ENCODE measurements at places on chromosomes 6 and 20.

- DNase-seq: no peak
Observed at GRCh38 chr6:14734416-14735340, 511.2 kb upstream of the JARID2 start.

DNA sequence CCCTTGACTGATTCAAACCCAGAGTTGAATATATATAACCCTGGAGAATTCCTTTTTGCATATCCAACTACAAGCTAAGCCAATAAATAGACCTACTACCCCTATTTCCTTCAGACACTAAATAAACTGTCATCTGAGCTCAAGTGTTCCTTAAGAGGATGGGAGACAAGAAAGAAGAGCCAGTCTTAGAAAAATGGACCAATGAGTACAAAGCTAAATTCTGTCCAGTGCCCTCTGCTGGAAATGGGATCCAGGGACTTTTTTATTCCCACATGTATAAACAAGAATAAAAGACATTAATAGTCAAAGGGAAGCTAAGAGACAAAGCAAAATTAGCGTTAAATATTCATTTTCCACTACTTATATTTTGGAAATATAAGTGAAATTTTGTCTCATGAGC, 4.8 kb downstream of the PPP1R10 start:
- no peak for DNase-seq

DNA sequence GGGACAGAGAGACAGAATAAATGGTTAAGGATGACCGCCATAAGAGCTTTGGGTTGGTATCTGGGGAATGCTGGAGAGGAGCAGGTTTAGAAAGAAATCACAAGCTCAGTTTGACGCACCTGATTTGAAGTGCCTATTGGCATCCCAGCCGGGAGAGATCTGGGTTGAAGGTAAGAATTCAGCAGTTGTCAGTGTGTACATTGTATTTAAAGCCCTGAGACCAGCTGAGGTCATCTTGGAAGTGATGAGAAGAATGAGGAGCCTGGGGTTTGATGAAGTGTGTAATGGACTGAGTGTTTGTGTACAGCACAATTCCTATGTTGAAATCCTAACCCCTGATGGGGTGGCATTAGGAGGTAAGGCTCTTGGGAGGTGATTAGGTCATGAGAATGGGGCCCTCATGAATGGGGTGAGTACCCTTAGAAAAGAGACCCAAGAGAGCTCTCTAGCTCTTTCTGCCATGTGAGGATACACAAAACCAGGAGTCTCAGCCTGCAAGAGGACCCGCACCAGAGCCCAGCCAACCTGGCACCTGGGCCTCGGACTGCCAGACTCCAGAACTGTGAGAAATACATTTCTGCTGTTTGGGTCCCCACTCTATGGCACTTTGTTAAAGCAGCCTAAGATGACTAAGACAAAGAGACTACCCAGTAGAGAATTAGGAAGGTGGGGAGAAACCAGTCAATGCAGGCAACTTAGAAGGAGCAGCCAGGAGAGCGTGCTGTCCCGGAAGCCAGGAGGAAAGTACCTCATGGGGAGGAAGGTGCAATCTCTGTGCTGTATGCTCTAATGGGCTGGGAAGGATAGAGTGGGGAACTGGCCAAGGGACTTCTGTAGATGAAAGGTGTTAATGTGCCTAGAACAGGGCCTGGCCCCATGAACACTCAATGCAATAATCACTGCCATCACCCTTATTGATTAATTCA, 133.7 kb upstream of the SLC24A3 start:
- no peak for DNase-seq

DNA sequence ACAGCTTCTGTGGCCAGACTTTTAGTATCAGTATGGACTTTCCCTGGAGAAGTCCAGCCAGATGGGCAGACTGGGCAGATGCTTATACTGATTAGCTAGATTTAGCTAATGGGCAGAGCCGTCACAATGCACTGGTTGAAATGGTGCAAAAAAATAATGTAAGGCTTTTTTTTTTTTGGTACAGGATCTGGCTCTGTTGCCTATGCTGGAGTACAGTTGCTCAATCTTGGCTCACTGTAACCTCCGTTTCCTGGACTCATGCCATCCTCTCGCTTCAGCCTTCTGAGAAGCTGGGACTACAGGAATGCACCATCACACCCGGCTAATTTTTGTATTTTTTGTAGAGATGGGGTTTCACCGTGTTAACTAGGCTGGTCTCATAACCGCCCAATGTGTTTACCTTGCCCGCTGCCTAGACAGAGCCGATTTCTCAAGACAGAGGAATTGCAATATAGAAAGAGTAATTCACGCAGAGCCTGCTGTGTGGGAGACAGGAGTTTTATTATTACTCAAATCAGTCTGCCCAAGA, 16.4 kb upstream of the KIFC1 start:
- no peak for DNase-seq

GRCh38 chr20:47815866-47816265, 30.6 kb upstream of the SULF2 start:
- no peak for DNase-seq

DNA sequence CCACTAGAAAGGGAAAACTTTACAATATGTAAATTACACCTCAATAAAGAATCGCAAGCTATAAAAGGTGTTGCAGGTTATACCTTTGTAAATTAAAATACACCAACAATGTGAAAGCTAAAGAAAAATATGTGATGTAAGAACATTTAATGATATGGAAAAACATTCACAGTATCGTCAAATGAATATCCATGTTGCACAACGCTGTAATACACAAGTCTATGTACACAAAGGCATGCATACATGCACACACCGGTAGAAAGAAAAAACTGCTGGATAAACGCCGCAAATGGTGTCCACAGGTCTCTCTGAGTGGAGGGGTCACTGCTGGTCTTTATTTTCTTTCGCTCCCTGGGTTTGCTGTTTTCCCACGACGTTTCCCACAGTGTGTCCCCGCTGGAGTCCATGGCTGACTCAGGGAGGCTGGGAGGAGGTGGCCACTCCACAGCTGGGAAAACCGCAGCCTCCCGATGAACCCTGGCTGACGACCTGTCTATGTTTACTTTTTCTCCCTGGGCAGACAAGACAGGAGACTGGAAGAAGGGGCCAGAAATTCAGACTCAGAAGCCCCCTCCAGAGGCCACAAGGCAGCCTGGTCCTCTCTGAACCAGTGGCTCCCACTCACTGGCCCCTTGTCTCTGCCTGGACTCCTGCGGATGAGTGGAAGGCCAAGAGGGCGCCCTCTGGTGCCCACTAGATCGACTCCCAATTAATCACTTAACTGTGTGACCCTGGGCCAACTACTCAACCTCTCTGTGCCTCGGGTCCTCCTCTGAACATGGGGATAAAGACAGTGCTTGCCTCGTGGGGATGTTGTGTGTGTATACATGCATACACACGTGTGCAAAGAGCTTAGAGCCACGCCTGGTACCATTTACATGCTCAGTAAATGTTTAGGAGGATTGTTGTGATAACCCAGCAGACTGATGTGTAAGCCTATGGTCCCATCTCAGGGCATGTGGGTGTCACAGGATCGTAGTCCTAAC, 12.8 kb upstream of the BPI start:
- DNase-seq: no peak

DNA sequence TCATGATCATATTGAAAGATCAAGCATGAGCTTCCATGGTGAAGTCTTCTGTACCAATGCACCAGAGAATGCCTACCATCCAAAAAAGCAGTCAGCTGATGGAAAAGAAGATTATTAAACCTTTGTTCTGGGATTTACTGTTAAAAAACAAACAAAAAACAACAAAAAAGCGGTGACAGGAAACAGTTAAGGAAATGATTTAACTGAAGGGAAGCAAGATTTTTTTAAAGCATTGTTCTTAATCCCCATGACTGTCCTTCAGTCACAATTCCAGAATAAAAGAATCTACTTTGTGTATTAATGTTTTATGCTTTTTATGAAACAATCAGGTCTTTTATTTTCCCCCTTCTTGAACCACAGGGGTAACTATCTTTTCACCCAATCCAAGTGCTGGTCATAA, 23.9 kb downstream of the FAM162B start:
- DNase-seq: no peak

Measured in stimulated activated CD8-positive, alpha-beta memory T cell treated with anti-CD3 and anti-CD28 coated beads, Interleukin-12 subunit alpha, Interleukin-12 subunit beta, amount 100 ng/mL, for 1 hour (primary cell).